ENCODE measurements at places on chromosomes 3 and 15. TPM values are rescaled to one million over a fixed set of nuclear protein-coding genes. Genes with fewer than 3 reads are reported as not detected.

DNA sequence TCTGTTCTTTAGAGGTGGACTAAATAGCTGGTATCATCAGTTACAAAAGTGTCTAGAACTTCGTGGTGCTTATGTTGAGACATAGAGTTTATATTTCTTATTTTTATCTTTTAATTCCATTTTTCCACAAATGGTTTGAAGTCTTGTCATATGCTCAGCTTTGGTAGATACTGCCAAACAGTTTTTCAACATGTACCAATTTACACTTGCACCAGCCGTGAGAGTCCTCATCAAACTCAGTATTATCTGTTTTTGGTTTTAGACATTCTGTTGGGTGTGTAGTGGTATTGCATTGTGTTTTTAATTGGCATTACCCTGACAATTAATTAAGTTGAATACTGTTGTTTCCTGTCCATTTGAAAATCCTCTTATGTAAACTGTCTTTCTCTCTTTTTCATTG, 16.7 kb downstream of the ISLR2 start:
- DNase-seq = no peak

GRCh38 chr3:182149594-182149993, 437.9 kb downstream of the SOX2 start:
- no peak for DNase-seq

DNA sequence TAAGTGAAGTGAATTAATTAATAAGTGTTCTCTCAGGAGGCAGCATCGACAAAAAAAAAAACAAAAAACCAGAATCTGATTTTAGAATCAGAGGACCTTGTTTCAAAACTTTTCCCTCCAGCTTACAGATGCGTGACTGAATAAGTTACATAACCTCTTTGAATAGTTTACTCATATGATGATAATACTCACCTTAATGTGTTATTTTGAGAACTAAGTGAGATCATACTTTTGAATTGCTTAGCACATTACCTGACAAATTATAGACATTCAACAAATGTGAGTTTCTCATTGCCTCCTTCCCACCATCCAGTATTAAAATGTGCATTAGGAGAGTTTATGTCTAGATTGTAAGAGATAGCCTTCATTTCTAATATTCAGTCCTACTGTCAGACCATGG, 94.0 kb downstream of the SOX2 start:
- DNase-seq = no peak

DNA sequence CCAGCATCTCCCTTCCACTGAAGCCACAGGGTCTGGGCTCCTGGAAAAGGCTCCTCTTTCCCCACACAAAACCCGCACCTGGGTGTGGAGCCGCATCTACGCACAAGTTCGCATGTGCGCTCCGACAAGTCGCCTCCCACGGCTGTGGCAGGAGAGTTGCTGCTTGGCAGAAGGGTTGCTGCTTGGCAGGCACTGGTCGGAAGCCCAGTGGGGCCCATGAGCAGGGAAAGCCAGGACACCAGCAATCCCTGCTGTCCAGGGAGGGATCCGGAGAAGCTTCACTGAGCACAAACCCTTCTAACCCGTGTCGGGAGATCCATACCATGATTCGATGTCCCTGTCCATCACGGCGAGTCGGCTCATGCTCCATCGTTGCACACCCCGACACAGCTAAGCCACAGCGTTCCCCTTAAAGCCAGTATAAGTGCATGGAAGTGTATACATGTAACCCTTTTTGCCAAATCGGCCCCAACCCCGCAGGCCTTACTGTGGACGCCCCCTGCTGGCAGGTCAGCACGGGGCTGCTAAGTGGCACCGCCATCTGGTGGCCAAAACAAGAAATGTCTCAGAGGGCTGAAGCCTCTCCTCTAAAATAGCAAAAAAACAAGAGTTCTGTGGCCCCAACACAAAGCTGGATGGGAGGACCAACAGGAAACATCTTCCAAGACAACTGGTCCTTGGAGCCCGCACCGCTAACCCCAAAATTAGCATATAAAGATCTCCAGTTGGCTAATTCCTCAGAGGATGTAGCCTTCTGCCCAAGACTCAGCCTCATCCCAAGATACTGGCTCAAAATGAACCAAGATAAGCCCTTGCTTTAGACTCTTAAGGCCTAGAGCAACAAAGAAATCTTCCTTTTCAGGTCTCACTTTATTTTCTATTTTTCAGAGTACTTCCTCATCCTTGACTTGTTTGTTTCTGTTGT, 8.3 kb downstream of the ANKRD63 start:
- peak; percentile 92 for DNase-seq

Gene PAK6
- 18.2 TPM for total RNA-seq

GRCh38 chr3:12255393-12255792, 33.5 kb upstream of the PPARG start:
- DNase-seq = no peak

DNA sequence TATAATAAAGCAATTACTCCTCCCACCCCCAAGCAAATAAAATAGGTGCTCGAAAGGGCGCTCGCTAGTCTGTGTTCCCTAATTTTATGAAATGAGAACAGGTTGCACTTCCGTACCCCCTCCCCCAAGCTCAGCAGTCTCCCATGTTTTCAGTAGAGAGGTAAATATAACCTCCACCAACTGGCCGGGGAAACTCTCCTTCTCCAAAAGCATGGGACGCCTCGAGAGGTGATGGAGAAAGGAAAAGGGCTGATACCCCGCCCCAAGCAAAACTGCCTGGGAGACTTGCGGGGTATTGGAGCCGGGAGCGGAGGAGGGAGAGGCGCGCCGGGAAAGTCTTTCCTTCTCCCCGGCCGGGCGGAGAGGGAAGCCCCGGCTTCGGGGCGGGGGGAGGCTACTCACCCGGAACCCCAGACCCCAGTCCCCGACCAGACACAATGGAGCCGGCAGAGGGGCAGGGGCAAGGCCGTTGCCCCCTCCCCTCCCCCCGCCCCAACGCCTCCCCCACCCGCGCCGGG, 605 bp downstream of the DCUN1D1 start:
- peak; percentile 30 for DNase-seq

Gene SRP14
- 348 TPM for total RNA-seq

GRCh38 chr3:47741925-47742324, 39.8 kb downstream of the SMARCC1 start:
- DNase-seq = no peak

Gene NMB
- total RNA-seq = 7.5 TPM

- no peak for DNase-seq
Measured at GRCh38 chr15:70433586-70434324, 329.6 kb downstream of the UACA start.

- no peak for DNase-seq
Measured at GRCh38 chr3:9754678-9755077, 4.9 kb downstream of the OGG1 start.

DNA sequence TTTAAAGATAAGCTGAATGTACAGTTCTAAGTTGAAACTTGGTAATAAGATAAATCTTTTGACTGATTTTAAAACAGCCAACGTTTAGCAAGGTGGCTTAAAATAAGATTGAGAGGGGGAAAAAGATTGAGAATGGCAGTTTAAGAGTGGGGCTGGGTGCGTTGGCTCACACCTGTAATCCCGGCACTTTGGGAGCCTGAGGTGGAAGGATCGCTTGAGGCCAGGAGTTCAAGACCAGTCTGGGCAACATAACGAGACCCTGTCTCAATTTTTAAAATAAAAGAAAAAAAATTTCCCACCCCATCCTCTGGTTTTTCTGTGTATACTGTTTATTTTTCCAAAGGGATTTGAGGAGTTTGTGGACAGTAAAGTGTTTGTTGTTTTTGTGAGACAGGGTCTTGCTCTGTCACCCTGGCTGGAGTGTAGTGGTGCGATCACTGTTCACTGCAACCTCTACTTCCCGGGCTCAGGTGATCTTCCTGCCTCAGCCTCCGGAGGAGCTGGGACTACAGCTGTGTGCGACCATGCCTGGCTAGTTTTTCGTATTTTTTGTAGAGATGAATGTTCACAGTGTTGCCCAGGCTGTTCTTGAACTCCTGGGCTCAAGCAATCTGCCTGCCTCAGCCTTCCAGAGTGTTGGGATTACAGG, 3.0 kb downstream of the MAPK6 start:
- no peak for DNase-seq

DNA sequence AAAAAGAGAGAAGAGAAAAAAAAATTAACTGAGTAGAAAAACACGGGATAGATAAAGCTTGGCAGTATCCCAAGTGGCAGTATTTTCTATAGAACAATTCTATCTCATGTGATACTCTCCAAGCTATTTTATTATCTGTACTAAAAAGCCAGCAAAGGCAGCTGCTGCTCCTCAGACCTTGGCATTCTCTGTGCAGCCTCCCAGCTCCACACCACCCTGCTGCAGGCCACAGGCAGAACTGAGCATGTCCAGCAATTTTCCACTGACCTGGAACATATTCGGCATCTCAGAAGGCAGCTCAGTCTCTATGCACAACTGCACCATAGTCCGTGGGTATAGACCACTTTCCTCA, 1161.4 kb downstream of the IGSF11 start:
- peak; percentile 78 for DNase-seq

- DNase-seq = no peak
Measured at GRCh38 chr15:31985607-31986006, 44.7 kb upstream of the CHRNA7 start.

Gene CAND2
- 7.7 TPM for total RNA-seq

DNA sequence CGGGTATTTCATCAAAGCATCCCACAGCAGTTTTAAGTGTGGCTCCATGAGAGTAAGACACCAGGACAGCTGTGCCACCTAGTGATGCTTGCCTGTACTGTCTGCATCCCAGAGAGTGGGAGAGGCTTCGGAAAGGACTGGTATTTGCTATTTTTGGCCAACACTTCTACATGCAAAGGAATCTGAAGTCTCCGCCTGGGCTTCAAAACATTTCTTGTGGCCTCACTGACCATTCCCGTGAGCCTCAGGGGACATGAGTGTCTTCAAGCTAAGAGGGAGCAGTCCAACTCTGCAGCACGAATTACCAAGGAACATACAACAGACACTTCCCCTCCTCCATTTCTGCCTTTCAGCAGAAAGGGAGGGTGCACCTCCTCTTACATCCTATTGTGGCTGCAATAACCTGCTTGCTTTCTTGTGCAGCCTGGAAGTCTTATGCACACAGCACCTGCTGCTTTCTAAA, 177.5 kb downstream of the RORA start:
- peak; percentile 49 for DNase-seq

GRCh38 chr15:78003539-78004008, 73.9 kb downstream of the TBC1D2B start:
- DNase-seq = no peak

Gene HTR3E
- total RNA-seq = not detected

GRCh38 chr3:48993834-48994233, 3.8 kb downstream of the P4HTM start:
- no peak for DNase-seq

DNA sequence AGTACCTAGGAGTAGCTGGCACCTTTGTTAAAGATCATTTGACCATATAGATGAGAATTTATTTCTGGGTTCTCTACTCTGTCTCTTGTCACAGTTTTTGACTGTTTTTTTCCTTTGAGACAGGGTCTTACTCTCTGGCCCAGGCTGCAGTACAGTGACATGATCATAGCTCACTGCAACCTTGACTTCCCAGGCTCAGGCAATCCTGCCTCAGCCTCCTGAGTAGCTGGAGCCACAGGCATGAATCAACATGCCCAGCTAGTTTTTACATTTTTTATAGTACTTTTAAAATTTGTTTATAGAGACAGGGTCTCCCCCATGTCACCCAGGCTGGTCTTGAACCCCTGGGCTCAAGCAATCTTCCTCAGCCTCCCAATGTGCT, 45.0 kb downstream of the BCL2L10 start:
- no peak for DNase-seq

- peak; percentile 30 for DNase-seq
Measured at GRCh38 chr15:78035321-78035751, 42.2 kb downstream of the TBC1D2B start.

GRCh38 chr3:189258261-189258660, 86.5 kb downstream of the TPRG1 start:
- no peak for DNase-seq

DNA sequence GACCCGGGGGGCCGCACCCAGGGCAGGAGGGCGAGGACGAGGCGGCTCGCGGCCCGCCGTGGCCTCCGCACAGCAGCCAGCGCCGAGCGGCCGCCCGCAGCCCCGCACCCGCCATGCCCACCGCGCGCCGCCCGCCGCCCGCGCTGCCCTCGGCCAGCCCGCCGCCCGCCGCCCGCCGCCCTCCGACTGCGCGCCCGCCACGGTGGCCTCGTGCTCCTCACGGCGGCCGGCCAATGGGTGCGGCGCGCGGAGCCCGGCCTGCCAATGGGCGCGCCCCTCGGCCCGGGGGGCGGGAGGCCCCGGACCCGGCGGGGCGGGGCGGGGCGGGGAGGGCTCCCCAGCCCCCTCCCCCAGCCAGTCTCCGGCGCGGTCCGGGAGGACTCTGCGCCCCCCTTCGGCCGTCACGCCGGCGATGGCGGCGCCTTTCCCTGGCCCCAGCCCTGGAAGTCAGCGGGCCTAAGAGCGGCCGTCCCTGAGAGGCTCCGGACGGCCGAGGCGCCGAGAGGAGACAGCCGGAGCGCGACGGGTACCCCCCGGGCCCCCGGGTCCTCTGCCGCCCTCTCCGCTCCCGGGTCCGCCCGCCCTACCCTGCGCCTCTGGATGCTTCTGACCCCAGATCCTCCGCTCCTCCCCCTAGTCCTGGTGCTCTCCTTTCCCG, at the start of gene NT5DC2:
Gene NT5DC2 (minus strand): TSS at position 235 of the 658 bp plus-strand sequence. CDS start 120 bp downstream, at position 115.
- peak; percentile 71 for DNase-seq

Gene GRM7
- total RNA-seq = 5.6 TPM

Gene CTDSPL2
- 44.0 TPM for total RNA-seq

- DNase-seq = no peak
Measured at GRCh38 chr3:190577225-190577624, 63.3 kb downstream of the IL1RAP start.

Gene STAB1
- 650 TPM for total RNA-seq

- DNase-seq = no peak
Measured at GRCh38 chr15:92683511-92683834, 27.9 kb upstream of the FAM174B start.

GRCh38 chr3:153163756-153164550, 1.9 kb downstream of the RAP2B start:
- DNase-seq = no peak

- DNase-seq = no peak
Measured at GRCh38 chr3:105040026-105040622, 326.6 kb upstream of the ALCAM start.

GRCh38 chr3:188124184-188124583, 29.8 kb upstream of the LPP start:
- DNase-seq = no peak

Gene MUC13
- total RNA-seq = 0.36 TPM

GRCh38 chr3:11596387-11596786, 47.3 kb downstream of the VGLL4 start:
- DNase-seq = no peak

GRCh38 chr3:96264701-96265100, 549.7 kb upstream of the EPHA6 start:
- DNase-seq = no peak

DNA sequence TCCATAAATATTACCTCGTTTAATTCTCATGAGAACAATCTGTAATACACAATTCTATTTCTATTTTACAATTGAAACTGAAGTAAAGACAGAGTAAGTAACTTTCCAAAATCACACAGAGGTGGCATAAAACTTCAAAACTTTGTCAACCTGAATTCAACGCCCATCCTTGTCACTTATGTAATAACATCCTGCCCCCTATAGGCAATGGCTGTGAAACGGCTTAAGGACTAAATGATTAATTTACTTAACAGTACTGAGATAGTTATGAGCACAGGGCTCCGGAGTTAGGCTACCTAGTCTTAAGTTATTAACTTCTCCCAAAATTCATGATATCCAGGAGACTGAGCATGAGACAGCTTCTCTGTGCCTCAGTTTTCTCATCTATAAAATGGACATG, 293.1 kb upstream of the CHRM5 start:
- no peak for DNase-seq

- peak; percentile 64 for DNase-seq
Measured at GRCh38 chr15:31392761-31393401, 66.2 kb downstream of the KLF13 start.
